ENCODE measurements at places on chromosomes 2 and 18.

DNA sequence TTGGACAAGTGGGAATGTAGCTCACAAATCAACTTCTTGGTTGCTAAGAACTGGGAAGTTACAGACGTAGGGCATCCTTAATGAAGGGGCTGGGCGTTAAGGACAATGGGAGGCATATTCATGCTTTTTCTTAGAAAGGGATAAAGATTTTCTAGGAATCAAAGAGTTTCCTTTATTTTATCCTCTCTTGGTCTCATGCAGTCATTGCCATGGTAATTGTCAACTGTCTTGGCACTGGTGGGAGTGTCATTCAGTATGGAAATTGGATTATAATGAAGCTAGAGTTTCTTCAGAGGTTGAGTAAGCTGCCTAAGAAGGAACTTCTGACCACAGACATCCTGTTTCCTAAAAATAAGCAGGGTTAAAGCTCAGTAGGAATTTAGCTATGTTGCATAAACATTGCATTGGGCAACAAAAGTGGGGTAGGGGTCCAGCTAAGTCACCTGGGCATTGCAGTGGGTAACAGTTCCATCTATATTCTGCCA lies 114.0 kb downstream of the LYPD6B start:
- DNase-seq, result no peak

- DNase-seq, result no peak
Observed at GRCh38 chr2:232228971-232229894, 149.3 kb upstream of the ALPP start.

DNA sequence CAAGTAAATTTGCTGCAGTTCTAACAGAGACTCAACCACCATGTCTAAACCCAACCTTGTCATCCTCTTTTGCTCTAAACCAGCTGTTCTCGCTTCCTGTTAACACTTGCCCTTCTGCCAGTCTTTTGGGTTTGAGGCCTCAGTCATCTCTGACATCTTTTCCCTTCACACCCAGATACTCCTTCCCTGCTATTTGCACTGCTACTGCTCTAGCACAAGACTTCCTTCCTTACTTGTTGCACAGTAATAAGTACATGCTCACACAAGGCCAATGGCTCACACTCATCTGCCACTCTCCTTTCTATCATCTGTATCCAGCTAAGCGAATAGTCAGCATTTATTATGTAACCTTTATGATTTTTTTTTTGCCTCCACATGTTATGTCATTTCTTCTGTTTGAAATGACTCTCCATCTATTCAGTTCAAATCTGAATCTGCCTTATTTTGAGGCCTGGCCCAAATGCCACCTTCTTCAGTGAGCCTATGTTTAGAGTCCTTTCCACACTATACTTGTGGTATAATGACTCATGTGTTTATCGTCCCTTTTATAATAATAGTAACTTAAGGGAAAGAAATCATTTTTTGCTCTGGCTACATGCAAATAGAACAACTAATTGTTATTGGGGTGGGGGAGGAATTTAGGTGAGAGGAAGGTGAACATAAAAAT lies 22.5 kb upstream of the CDKL4 start:
- DNase-seq, result no peak

GRCh38 chr2:224151680-224152310 lies 112.7 kb upstream of the SERPINE2 start:
- no peak for DNase-seq

GRCh38 chr2:23757686-23758433 lies 169.1 kb downstream of the ATAD2B start:
- no peak for DNase-seq

- no peak for DNase-seq
Observed at GRCh38 chr2:225064928-225065327, 22.7 kb upstream of the DOCK10 start.

DNA sequence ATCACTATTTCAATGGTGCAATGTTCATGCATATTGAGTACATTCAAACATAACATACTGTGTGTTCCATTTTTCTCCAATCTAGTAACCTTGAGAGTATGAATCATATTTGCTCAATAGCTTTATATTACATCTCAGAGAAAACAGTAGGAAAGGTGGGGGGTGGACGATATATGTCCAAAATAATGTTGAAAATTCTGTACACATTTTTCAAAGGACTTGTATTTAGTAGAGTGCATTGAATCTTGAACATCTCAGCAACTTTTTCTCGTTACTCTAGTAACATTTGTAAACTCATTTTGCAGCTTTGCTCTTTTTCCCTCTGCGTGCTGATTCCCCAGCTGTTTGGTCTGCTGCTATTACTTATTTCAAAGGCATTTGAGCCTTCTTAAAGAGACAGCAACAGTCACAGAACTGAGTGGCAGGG lies 1487.0 kb downstream of the LRP1B start:
- DNase-seq, result peak; percentile 35

GRCh38 chr2:132484144-132484543 lies 67.5 kb downstream of the GPR39 start:
- DNase-seq, result no peak

GRCh38 chr2:195709901-195710806 lies 53.1 kb downstream of the SLC39A10 start:
- DNase-seq, result no peak

GRCh38 chr2:233846387-233847247 lies 7.7 kb downstream of the HJURP start:
- no peak for DNase-seq

- no peak for DNase-seq
Observed at GRCh38 chr2:158993721-158994587, 25.5 kb downstream of the TANC1 start.

- DNase-seq, result no peak
Observed at GRCh38 chr18:4181882-4182568, 273.1 kb downstream of the DLGAP1 start.

- no peak for DNase-seq
Observed at GRCh38 chr2:218005028-218005427, 2.2 kb upstream of the TNS1 start.

- peak; percentile 96 for DNase-seq
Observed at GRCh38 chr2:217836901-217837491, 165.8 kb downstream of the TNS1 start.

DNA sequence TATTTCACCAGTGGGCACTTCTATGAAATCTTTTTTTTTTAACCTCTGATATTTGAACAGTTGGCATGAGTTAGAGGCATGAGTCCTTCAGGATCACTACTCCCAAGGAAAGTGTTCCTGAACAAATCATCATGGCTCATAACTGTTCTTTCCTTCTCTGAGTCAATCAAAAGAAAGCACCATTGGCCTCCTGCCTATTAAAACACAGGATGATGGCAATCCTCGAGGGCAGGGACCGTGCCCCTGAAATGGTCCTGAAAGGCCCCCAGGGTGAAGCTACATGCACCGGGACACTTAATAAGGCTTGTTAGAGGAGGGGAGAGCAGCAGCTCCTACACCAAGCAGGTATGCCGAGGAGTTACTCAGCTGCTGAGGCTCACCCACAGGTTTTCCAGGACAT lies 43.5 kb downstream of the SLC14A2 start:
- DNase-seq, result no peak

DNA sequence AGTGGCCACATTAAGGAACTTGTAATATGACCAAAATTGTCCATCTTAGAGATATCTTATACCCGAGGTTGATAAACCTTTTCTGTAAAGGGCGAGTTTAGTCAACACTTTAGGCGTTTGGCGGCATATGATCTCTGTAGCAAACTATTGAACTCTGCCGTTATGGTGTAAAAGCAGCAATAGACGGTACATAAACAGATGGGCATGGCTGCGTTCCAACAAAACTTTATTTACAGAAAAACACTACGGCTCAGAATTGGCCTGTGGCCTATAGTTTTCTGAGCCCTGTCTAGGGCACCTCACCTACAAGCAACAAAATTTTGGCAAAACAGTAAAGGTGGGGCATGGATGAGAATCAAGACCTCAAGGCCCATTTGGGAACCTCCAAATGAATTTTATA lies 121.9 kb upstream of the HAAO start:
- DNase-seq, result no peak

GRCh38 chr2:110702514-110703380 lies 24.9 kb upstream of the BUB1 start:
- no peak for DNase-seq

DNA sequence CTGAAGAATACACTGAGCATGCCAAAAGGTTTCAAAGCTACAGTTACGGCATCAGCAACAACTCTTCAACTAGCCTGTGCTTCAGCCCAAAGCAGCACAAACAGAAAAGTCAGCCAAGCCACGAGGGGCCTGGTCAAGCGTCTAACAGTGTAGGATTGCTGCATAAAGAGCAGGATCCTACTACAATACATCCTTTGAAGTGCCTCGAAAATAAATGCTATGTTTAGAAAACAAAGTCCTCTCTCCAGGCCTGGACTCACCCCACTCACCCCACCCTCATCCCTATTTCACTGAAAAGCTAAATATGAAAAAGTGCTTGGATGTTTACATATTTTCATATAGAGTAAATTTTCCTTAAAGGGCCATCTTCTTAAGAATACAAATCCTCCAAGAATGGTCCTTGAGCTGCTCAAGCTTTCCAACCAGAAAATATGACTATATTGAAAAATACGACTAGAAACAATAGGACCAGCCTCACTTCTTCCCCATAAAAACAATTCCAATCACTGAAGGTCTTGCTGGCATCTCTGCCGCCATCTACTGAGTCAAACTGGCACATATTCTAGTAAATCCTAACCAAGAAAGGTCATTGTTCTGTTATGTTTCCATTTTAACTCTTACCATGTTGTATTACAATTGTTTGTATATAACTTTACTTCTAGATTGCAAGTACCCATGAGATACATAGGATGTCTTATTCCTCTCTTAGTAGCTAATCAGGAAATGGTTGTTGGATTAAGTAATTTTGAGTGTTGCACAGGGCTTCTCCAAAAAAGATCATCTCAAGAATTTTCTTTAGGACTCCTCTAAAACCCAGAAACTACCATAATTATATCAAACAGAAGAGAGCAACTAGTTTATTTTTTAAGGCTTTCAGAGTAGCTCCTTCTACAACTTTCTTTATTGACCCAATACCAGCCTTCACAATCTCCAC lies 63.6 kb downstream of the CLHC1 start:
- peak; percentile 73 for DNase-seq

DNA sequence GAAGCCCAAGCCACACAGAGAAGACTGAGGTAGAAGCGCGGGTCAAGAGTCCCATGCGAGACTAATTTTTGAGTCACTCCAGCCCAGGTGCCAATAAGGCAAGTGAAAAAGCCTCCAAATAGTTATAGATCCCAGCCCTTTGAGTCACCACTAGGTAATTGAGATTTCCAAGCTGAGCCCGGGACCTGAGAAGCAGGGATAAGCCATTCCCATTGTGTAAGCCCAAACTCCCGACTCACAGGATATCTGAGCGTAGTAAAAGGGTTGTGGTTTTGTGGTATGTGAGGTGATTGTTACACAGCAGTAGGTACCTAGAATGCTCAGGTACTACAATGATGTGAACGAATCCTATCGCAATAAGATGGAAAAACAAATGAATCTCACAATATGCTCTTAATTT lies 560.7 kb downstream of the DSC3 start:
- no peak for DNase-seq

DNA sequence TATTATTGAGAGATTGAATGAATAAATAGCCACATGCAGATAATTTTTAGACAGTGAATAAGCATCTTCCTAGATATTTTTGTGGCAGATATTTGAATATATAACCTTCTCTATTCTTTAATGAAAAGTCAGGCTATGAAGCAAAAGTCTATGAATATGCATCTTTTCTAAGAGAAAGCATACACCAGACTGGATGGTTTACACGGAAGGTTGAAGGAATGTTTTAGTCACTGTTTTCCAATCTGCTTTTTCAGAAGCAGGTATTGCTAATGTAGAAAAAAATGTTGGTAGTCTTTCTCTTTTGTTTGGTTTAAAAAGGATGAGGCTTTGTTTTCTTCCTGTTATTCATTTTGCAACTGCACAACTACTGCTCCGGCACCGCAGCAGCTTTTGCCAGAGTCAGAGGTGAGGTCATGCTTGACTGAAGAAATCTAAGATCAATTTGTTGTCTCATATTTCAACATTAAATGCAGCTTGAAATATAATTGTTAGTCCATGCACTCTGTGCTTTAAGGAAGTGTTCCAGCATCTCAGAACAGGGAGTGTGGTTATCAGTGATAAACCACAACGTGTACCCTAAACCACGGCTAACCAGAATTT lies 1540.8 kb upstream of the PIK3C3 start:
- DNase-seq, result no peak

- DNase-seq, result no peak
Observed at GRCh38 chr2:221501883-221502269, 70.2 kb downstream of the EPHA4 start.

DNA sequence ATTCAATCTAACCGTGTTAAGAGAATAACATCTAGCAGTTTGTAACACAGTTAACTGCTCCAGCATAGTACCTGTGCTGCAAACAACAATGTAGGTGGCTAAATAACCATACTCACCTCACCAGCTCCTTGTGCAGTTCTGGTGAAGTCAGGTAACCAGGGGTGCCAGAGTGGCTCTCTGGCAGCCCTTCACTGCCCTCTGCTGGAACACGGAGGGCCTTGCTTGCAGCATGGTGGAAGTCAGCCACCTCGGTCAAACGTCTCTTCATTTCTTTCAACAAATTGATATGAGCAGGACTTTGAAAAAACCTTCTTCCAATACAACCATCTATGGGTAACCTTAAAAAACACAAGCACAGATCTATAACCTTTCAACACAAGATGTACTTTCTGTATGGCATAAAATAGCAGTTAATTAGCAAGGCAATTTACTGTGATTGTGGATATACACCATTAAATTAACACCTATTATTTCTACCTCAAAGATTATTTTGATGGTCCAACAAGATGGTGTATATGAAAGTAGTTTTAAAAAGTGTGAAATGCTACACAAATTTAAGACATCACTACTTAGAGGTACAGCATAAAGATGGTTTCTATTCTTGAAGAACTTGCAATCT lies 56.6 kb downstream of the EPG5 start:
- DNase-seq, result no peak

DNA sequence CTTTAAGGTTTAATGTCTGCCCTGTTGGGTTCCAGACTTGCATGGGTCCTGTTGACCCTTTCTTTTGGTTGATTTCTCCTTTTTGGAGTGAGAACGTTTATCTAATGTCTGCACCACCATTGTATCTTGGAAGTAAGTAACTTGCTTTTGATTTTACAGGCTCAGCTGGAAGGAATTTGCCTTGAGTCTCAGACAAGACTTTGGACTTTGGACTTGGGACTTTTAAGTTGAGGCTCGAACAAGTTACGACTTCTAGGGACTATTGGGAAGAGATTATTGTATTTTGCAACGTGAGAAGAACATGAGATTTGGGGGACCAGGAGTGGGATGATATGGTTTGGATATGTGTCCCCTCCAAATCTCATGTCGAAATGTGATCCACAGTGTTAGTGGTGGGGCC lies 267.7 kb downstream of the GLI2 start:
- no peak for DNase-seq

GRCh38 chr2:11809586-11810236 lies 63.3 kb downstream of the LPIN1 start:
- no peak for DNase-seq

DNA sequence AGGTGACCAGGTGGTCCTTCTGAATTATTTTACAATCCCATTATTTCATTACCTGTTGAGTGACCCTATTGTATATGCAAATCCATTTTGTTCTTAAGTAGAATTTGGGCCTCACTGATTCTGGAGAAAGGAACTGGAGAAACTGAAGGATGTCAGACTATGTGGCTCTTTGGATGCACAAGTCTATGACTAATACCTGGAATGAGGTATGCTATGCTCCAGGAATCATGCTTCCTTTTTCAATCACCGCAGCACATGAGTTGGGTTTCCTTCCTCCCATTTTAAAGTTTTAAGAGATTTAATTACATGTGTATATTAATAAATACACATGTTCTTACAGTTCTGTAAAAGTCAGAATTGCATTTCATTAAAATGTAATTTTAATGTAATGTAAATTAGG lies 253.9 kb upstream of the VWC2L start:
- no peak for DNase-seq

GRCh38 chr2:203105996-203106395 lies 91.3 kb downstream of the NBEAL1 start:
- no peak for DNase-seq
